ENCODE measurements at places on chromosomes 16 and 17. TPM values are rescaled to one million over a fixed set of nuclear protein-coding genes. Genes with fewer than 3 reads are reported as not detected.
A peak's percentile ranks its signal among the peaks of the same experiment; 100 is the strongest.

Gene ZSCAN10
- total RNA-seq: not detected

GRCh38 chr17:1959871-1960544 is 65.1 kb downstream of the RTN4RL1 start:
- DNase-seq: peak; percentile 42

DNA sequence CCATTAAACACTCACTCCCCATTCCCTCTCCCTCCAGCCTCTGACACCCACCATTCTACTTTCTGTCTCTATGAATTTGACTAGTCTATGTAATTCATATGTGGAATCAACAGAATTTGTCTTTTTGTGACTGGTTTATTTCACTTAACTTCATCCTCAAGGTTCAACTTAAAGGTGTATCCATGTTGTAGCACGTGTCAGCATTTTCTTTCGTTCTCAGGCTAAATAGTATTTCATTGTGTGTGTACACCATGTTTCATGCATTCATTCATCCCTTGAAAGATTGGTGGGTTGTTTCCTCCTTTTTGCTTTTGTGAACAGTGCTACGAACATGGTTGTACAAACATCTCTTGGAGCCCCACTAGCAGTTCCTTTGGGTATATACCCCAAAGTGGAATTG is 36.0 kb downstream of the ATP2C2 start:
- DNase-seq: no peak

GRCh38 chr16:76265434-76266045 is 11.7 kb upstream of the CNTNAP4 start:
- DNase-seq: peak; percentile 25

DNA sequence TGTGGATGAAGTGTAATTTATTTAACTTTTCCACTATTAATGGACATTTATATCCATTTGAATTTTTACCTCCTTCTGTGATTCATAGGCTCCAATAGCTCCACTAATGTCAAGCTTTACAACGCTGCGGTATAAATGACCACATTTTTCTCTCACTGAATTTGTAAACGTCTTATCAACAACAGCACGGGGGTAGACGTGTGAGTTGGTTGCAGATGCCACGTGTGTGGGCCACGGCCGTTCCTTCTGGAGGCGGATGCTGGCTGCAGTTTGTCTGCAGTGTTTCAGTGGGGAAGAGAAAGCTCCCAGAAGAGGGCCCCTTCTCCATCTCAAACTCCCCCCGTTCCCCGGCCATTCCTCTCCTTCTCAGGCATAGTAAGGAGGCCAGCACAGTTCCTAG is 68.2 kb upstream of the XYLT1 start:
- no peak for DNase-seq

DNA sequence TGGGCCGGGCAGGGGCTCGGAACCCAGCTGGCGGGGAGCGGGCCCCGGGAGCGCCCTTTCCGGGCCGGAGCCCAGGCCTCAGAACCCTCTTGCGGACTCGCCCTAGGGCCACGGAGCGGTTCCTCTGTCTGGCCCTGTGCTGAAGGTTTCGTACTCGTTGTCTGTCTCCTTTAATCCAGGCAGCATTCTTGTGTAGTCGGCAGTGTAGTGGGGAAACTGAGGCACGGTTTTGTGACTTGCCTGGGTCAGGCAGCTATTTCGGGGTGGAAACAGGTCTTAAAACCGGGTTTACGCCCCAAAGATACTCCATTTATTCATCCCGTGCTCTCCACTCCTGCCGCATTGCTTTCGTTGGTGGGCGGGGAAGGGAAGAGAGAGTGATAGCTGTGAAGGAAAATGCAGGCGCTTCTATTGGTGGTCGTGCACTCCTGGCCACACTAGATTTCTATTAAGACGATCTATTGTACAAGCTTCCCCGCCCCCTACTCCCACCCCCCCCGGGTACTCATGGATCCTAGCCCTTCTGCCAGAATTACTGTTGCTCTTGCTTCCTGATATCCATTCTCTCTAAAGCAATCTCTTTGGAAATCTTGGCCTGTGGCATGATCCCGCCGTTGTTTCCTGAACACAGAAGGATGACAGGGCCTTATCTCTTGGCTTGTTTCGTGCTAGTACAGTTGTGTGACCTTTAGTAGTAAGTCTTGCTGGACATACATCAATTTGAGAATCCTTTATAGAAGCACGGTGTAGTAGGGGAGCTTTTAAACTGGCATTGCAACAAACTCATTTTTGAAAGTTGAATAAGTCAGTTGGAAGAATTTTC is 751 bp downstream of the DCAF7 start:
- DNase-seq: peak; percentile 16

DNA sequence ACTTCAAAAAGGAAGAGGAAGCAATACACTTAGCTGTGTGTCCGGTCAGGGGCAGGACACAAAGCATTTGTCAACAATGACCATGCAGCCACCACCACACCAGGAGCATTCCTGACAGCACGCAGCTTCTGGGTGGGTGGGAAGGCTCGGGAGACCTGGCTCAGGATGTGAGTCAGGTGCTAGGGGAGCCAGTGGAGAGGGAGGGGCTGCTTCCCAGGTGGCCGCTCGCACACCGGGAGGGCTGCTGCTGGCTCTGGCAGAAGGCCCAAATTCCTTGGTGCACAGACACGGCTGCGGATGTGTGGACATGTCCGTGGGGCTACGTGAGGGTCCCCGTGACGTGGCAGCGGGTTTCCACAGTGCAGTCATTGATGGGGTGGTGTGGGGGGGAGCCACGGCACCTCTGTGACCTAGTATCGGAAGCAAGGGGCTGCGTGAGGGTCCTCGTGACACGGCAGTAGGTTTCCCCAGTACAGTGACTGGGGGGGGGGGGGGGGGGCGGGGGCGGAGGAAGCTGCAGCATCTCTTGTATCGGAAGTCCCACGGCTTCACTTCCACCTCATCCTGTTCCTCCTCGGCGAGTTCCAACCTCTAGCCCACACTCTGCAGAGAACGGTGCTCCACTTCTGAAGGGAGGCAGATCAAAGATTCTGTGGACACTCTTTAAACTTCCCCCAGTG is 112.8 kb downstream of the ZNF778 start:
- DNase-seq: no peak

GRCh38 chr17:38464251-38464722 is 36.0 kb downstream of the ARHGAP23 start:
- no peak for DNase-seq

All from fibroblast of the aortic adventitia (primary cell).